ENCODE measurements at places on chromosomes 16 and 17.

- no peak for DNase-seq
These were observed 8.3 kb upstream of the SNF8 start for GRCh38 chr17:48952904-48953303.

GRCh38 chr17:56592487-56593085, 913 bp upstream of the NOG start:
- DNase-seq = peak; percentile 67

- DNase-seq = no peak
These were observed 2.4 kb downstream of the CCL18 start for GRCh38 chr17:36066365-36066985.

DNA sequence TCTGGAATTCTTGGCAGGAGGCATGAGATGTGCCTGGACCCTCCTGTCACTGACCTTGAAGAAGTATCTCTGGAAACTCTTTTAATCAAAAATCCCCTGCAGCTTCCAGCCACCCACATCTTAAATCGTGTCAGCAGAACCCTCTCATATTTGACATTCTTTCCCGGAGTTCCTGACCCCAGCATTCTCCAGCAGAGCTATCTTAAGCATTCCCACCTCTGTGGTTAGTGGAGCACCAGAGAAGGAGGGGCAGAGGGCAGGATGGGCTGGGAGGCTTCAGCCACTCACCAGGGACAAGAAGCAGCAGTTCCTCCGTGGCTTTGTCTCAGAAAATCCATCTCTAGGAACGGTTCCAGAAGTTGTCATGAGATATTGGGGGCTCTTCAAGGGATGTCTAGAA, 149.9 kb downstream of the RGS9 start:
- DNase-seq = no peak

- no peak for DNase-seq
These were observed 33.4 kb upstream of the CLEC18A start for GRCh38 chr16:69917739-69918138.

- no peak for DNase-seq
These were observed 337.9 kb downstream of the GRIN2A start for GRCh38 chr16:9844361-9844760.

Data from stimulated activated CD4-positive, alpha-beta T cell treated with anti-CD3 and anti-CD28 coated beads, Interleukin-15, amount 100 ng/mL, for 1 hour (primary cell).